ENCODE measurements at places on chromosomes 1 and 21.
A peak's percentile ranks its signal among the peaks of the same experiment; 100 is the strongest.

DNA sequence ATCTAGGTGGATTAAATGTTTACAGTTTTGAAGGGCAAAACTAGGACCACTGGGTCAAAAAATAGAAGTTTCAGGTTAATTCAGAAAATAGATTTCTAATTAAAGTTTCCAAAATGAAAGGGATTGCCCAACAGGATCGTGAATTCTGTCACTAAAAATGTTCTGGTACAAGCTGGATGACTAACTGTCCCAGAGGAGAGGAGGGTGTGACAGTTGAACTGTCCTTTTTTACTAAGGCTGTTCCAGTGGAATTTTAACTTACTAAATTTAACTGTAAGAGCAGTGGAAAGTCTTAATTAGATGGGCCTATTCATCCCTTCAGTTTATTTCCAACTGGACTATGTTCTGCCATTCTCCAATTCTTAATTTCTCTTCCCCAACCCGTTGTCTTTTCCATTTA, 7.2 kb downstream of the SNX7 start:
- peaks cover 14% of the 10 kb centered on the region for H3K27me3 ChIP-seq
- H3K27ac ChIP-seq = no peak overlapping the region
- no peaks in the 10 kb centered on the region for H3K36me3 ChIP-seq
- H3K4me1 ChIP-seq = no peaks in the 10 kb centered on the region

DNA sequence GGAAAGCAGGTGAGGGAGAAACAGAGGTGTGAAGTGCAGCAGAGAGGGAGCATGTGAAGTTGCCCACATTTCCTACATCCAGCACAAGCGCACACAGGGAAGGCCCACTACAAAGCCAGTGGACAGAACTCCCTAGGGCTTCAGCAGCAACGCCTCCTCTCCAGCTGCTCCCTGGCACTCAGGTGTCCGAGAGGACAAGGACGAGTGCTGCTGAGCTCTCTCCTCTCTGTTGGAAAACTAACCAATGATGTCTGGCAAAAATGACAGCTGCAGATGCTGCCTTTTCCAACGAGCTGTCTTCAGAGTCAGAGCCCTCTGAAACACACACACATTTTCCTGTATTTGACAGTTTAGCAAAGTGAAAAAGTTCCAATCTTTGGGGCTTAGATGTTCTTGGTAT, 86.8 kb downstream of the HSF2BP start:
- no peak overlapping the region for H3K27ac ChIP-seq
- DNase-seq = no peak
- peaks cover 24% of the 10 kb centered on the region for H3K27me3 ChIP-seq
- H3K36me3 ChIP-seq = no peaks in the 10 kb centered on the region

DNA sequence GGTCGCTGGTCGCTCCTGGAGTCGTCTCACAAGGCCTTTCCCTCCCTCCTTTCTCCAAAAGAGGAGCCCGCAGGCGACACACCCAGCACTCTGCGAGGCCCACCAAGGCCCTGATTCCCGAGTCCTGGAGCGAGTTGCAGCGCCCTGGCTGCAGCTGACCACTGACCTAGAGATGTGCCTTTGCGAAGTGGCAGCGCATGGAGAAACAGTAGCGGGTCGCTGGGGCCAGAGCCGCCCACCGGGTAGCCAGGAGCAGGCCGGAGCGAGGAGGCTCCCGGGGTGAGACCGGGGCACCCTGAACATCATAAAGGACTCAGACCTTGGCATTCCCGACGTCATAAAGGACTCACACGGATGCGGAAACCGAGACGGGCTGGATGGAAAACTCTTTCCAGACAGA, 10.3 kb upstream of the NBPF11 start:
- H3K4me1 ChIP-seq = no peaks in the 10 kb centered on the region
- no peaks in the 10 kb centered on the region for H3K36me3 ChIP-seq
- H3K27ac ChIP-seq = no peak overlapping the region
- H3K4me3 ChIP-seq = no peak overlapping the region

- H3K27me3 ChIP-seq = peaks cover 6% of the 10 kb centered on the region
- peaks cover 3% of the 10 kb centered on the region for H3K4me1 ChIP-seq
- peaks cover 3% of the 10 kb centered on the region for H3K36me3 ChIP-seq
Observed at GRCh38 chr1:26352338-26352679, 1.6 kb downstream of the CRYBG2 start.

DNA sequence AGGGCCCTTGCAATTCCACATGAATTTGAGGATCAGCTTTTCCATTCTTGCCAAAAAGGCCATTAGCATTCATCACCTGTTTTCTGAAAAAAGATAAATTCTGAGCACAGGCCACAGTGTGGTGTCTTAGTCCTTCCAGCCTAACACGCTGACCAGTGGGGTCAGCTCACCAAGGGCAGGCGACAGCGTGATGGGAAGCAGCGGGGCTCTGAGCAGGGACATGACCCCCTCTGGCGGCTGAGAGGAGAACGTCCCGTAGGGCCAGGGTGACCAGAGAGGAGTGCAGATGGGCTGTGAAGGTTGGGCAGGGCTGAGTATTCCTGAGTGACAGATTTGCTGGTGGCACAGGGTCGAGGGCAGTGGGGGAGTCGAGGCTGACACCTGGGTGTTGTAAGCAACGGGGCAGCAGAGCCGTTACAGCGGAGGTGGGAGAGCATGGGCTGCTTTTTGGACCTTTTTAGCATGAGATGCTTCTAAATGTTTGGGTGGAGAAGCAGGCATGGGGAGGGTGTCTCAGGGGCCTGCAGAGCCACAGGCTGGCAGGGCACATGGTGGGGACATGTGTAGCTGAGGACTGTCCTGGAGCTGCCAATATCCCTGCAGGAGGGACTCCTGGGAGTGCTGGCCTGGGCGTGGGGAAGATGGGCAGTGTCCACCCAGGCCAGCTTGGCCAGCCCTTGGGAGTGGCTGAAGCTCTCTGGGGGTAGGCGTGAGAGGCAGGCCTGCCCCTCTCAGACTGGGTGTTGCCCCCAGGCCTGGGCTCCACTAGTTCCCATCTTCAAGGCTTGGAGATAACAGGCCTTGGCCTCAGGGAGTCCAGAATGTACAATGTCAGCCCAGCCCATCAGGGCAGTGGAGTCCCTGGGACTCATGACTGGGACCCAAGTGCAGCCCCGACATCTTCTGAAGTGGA, 8.6 kb upstream of the CALML6 start:
- peak overlapping the region; percentile 50 for H3K4me3 ChIP-seq
- peaks cover 15% of the 10 kb centered on the region for H3K4me1 ChIP-seq
- H3K27ac ChIP-seq = no peak overlapping the region
- peaks cover 10% of the 10 kb centered on the region for H3K36me3 ChIP-seq
- H3K27me3 ChIP-seq = no peaks in the 10 kb centered on the region
- DNase-seq = peak; percentile 57

DNA sequence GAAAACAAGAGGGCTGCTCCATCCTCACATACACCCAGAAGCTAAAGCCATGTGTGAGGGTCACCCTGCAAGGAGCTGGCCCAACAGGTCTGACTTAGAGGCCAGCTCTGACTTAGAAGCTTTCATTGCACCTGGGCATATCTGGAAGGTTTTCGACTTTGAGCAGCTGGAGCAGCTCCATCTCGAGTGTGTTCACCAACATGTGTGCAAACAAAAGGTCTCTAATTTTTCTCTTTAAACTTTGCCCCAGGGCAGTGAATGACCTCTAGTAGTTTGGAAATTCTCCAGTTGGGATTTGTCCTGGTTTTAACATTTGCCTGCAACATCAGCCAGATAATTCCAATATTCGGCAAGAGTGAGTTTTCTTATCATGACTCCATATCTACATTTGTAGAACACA, 108.3 kb downstream of the TNR start:
- peaks cover 33% of the 10 kb centered on the region for H3K27me3 ChIP-seq
- no peak overlapping the region for H3K27ac ChIP-seq
- H3K4me1 ChIP-seq = no peaks in the 10 kb centered on the region
- no peaks in the 10 kb centered on the region for H3K36me3 ChIP-seq
